Fibroblast of pulmonary artery (primary cell): ENCODE measurements at places on chromosomes 7 and 10.

GRCh38 chr10:12946372-12946771 lies 55.1 kb downstream of the CCDC3 start:
- no peak for DNase-seq

- DNase-seq = no peak
Observed at GRCh38 chr10:69844698-69845097, 43.0 kb downstream of the COL13A1 start.

- DNase-seq = no peak
Observed at GRCh38 chr7:72785166-72785955, 42.6 kb downstream of the TYW1B start.

GRCh38 chr7:25194036-25194435 lies 34.2 kb downstream of the NPVF start:
- no peak for DNase-seq

DNA sequence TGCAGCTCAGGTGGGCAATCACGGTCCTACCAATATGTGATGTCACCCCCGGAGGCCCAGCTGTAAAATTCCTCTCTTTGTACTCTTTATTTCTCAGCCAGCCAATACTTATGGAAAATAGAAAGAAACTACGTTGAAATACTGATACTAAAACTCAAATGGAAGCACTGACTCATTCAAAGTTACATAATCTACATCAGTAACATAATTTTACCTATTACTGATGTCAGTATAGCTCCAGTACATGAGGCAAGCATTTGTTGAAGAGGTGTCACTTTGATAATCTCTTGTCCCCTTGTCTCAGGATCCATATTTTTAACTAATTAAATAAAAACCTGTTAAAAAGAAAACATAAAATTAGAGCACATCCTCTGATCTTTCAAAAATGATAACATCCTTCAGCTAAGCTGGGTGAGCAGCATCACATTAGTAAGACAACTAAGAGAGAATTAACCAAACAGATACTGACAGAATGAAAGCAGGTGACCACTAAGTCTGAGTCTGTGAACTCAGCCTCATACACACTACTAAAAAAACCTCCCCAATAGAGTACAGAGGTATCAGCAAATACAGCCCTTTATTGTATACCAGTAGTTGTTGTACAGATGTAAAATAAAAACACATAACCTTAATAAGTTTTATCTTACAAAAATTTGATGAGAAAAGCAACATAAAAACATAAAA lies 17.6 kb downstream of the SLC25A40 start:
- no peak for DNase-seq
